ENCODE measurements at places on chromosomes 5 and 9.

- no peak for DNase-seq
These were observed 335.0 kb upstream of the TUSC1 start for GRCh38 chr9:26013199-26013598.

DNA sequence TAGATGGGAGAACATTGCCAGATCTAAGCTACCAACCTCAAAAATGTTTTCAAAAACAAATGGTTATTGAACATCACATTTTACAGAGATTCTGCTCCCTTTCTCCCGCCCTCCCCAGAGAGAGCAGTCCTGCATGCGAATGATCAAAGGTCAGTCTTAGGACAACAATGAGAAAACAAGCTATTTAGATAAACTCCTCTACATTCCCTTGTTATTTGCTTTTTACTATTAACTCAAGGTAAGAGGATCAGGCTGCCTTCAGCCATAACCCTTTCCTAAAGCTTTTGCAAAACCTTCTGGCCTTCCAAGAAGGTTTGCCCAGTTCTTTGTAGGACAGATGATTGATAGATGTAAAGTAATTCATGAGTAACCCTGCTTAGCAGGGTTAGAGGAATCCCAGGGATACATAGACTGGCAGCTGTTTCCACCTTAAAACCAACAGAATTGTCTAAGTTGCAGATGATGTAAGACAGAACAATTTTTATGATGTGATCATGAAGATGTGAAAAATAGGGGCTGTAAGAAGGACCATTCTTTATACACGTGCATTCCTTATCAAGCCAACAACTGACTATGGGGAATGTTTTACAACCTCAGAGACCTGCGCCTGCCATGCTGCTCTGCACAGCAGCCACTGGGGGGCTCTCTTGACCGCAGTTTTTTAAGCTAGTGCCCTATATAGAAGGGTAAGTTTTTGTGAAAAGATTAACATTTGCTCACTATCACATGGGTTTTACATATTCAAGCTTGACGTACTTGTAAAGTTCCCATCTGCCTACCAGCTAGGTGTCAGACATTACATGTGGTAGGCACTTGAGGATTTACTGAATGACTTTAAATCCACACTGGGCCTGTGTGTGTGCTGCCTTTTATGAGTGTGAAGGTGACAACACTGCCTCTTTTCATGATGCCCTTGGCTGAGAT lies 2.3 kb upstream of the ZNF782 start:
- DNase-seq: peak; percentile 68

- no peak for DNase-seq
These were observed 11.8 kb upstream of the SCGB3A1 start for GRCh38 chr5:180603076-180603594.

- DNase-seq: no peak
These were observed 8.7 kb upstream of the MRPS2 start for GRCh38 chr9:135491764-135492163.

- no peak for DNase-seq
These were observed 61.1 kb upstream of the IL6ST start for GRCh38 chr5:56055859-56056258.

- no peak for DNase-seq
These were observed 4.5 kb downstream of the CCDC180 start for GRCh38 chr9:97311798-97312500.

Measured in stimulated activated CD4-positive, alpha-beta T cell treated with anti-CD3 and anti-CD28 coated beads, Interleukin-1b, Interleukin-23, amount 100 ng/mL, for 48 hours (primary cell).